ENCODE measurements at places on chromosomes 3 and 15.
A peak's percentile ranks its signal among the peaks of the same experiment; 100 is the strongest.

- no peak for DNase-seq
Measured at GRCh38 chr3:190699776-190700175, 162.7 kb downstream of the GMNC start.

DNA sequence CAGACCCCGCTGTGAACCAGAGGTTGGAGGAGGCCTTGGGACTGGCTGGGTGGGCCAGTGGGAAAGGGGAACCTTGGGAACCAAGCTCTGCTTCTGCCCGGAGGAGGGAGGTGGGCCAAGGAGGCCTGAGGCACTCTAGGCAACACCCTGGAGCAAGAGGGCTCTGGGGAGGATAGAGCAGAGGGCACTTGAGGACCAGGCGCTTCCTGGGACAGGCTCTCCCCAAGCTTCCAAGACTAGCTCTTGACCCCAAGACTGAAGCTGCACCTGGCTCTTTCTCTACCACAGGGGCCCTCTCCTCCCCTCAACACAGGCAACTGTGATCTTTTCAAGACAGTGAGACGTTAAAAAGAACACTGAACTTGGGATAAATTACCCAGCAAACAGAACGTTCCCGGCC lies 20.3 kb downstream of the TKT start:
- DNase-seq = no peak

- DNase-seq = no peak
Measured at GRCh38 chr3:127964053-127964452, 49.0 kb downstream of the KBTBD12 start.

GRCh38 chr3:45719655-45720487 lies 30.7 kb downstream of the SACM1L start:
- no peak for DNase-seq

GRCh38 chr15:23690450-23690852 lies 3.3 kb upstream of the NDN start:
- DNase-seq = no peak

- DNase-seq = no peak
Measured at GRCh38 chr3:48395714-48396113, 23.7 kb downstream of the FBXW12 start.

GRCh38 chr3:16836505-16837237 lies 48.1 kb upstream of the PLCL2 start:
- DNase-seq = no peak

- no peak for DNase-seq
Measured at GRCh38 chr15:68627476-68627875, 48.7 kb downstream of the CORO2B start.

DNA sequence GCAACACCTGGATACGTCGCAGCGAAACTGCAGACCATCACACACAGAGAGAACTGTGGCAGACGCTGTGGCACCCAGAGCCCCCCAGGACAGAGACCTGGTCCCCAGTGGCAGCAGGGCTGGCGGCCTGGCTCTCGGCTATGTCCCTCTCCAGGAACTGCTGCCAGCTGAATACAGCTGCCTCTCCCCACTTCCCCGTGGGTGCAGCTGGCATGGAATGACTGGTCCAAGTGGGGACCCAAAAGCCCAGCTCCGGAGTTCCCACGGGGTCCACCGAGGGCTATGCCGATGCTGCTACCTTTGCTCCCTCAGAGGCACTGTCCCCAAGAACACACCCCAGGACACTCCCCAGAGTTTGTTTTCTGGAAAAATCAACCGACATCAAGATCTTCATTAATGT lies 67.8 kb upstream of the GATA2 start:
- DNase-seq = no peak

DNA sequence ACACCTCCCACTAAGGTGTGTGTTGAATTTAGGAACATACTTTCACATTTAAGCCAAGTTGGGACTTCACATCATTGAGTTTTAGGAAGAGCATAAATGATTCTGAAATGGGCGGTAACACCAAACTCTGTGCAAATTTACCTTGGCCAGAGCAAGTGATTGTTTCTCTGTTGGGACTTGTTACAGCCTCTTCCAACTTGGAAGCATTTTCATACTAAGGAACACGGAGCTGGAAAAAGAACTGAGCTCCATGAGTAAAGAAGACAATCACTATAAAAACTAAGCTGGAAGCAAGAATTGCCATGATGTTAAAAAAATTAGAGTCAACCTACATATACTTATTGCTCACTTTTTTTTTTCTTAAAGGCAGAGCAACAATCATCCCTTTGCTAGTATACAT lies 371.3 kb downstream of the ERC2 start:
- no peak for DNase-seq

DNA sequence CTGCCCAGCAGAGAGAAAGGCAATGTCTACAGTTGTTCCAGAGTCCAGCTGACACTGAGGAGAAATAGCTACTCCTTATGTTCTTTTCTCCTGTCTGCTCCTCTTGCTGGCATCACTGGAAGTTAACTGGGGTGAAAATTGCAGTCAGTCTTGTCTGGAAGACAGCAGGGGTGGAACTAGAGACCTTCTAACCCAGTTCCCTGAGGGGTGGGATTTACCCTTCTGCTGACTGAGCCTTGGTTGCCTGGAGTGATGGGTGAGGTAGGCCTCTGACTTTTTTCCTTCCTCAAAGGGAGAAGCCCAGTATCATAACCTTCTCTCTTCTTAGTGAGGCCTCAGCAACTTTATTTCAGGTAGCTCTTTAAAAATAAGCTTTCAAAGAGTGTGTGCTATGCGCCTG lies 16.2 kb downstream of the ZNF609 start:
- no peak for DNase-seq

DNA sequence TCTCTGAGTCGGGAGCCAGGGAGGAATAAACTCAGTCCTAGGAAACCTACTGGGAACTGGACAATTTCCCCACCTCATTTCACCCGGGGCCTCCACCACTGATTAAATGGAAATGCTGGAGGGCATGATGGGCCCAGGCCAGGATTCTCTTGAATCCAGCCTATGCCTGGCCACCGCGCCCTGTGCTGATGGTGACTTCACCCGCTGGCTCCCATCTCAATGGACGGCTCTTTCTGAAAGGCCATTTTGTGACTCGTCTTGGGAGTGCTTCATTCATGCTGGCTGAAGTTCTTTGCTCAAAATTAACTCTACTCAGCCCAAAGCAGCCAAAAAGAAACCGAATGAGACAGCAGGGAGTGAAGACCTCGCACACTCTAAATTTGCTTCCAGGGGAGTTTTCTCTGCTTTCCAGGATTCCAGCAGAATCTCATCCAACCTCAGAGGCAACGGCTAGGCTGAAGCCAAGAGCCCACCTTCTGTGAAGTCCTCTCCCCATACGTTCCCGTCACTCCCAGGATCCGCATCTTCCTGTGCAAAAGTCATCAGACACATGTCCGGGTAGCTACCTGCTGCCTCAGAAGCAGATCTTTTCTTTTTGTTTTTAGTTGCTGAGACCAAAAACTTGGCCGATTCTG lies 266.0 kb upstream of the ICE2 start:
- no peak for DNase-seq

DNA sequence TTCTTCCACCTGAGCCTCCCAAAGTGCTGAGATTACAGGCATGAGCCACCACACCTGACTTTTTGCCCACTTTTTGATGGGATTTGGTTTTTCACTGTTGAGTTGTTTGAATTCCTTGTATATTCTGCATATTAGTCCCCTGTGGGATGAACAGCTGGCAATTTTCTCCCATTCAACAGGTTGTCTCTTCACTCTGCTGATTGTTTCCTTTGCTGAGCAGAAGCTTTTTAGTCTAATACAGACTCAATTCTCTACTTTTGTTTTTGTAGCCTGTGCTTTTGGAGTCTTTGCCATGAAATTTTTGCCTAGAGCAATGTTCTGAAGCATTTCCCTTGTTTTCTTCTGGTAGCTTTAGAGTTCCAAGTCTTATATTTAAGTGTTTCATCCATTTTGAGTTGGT lies 62.7 kb upstream of the MFGE8 start:
- DNase-seq = no peak

- peak; percentile 66 for DNase-seq
Measured at GRCh38 chr15:85793641-85794597, 806 bp downstream of the KLHL25 start.

- no peak for DNase-seq
Measured at GRCh38 chr15:98154863-98155262, 194.4 kb downstream of the ARRDC4 start.

GRCh38 chr3:150607267-150608065 lies 4.3 kb downstream of the SELENOT start:
- DNase-seq = no peak

DNA sequence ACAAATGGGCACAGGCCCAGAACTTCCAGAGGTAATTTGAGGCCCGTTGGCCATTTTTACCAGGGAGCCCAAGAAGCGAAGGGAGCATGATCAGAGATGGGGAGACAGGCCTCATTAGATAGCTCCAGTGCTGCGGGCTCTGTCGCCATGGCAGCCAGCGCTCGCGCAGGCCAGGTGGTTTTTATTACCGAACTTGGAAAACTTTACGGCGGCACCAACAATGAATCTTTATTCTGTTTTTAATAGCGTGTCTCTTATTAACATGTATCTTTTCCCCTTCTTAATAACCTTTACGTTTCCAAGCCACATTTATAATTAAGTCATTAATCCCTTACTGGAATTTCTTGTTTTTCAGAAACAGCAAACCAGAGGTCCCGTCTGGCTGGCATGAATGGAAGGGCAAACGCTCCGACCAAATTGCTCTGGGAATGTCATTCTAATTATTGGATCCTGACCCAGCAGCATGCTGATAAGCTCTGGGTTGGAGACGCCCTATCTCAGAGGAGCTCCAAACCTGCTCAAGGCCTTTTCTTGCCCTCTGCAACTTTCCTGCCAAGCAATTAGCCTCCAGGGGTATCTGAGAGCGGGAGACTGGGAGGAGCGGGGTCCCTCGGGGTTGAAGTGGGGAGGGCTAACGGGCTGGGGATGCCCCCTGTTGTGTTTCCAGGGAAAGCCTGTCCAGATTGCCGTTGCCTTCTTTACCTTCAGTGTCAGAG lies 256.4 kb downstream of the TLE3 start:
- DNase-seq = no peak

- DNase-seq = no peak
Measured at GRCh38 chr3:145088917-145089316, 1072.1 kb downstream of the PLOD2 start.

- DNase-seq = no peak
Measured at GRCh38 chr3:42023380-42023779, 61.5 kb upstream of the ULK4 start.
